ENCODE measurements at places on chromosomes 12 and 14.
A peak's percentile ranks its signal among the peaks of the same experiment; 100 is the strongest.

DNA sequence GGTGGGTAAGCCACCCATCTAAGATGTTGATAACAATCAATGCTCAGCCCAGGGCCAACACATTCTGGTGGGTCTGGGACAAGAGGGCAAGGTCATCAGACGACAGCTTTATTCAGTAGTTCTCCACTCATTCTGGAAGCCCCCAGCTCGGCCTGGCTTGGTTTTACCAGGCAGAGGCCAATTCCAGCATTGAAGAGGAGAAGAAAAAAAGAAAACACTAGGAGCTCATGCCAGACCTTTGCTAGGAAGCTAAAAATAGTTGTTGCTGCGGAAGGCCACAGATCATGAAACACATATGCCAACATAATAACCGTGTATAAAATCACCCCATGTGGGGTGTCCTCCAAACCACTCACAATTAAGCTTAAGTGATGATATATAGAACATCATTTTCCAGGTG lies 44.4 kb downstream of the CCDC60 start:
- DNase-seq, result no peak

GRCh38 chr14:100428727-100429126 lies 105.6 kb downstream of the SLC25A47 start:
- no peak for DNase-seq

GRCh38 chr12:65121049-65121955 lies at the start of gene WIF1:
TSS of gene WIF1 (minus strand) at chr12:65121305. CDS start at chr12:65121191, 114 bp downstream.
- DNase-seq, result peak; percentile 1

DNA sequence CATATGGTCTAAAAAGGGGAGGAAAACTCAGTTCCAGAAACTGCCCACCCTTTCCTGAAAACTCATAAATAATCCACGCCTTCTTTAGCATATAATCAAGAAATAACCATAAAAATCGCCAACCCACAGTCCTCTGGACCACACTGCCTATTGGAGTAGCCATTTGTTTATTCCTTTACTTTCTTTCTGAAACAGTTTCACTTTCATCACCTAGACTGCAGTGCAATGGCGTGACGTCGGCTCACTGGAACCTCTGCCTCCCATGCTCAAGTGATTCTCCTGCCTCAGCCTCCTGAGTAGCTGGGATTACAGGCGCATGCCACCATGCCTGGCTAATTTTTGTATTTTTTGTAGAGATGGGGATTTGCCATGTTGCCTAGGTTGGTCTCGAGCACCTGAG lies 44.2 kb downstream of the CLMN start:
- DNase-seq, result no peak

DNA sequence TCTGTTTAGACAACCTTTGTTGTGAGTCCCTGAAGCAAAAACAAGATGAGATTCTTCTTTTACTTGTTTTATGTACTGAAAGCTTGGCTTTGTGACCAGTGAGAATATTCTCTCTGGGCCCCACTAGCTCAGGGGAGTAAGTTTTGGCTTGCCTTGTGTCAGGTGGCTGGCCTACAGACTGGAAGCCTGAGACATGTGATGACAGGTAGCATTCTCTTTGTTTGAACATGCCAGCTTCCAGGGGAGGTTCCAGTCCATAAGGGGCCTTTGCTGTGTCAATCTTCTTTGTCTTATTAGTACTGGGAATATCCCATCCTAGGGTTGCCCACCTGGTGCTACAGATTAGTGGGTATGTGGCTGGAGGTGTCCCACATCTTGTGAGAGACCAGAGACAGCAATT lies 66.1 kb upstream of the FERMT2 start:
- no peak for DNase-seq

- DNase-seq, result no peak
Measured at GRCh38 chr14:76331328-76332011, 44.5 kb upstream of the ESRRB start.

GRCh38 chr12:84786622-84787021 lies 126.0 kb downstream of the SLC6A15 start:
- no peak for DNase-seq
